ENCODE measurements at places on chromosomes 1 and 21.

GRCh38 chr1:181969902-181970301 is 91.6 kb downstream of the ZNF648 start:
- peak; percentile 35 for DNase-seq

- DNase-seq, result no peak
Observed at GRCh38 chr1:25469177-25469576, 38.5 kb downstream of the MACO1 start.

DNA sequence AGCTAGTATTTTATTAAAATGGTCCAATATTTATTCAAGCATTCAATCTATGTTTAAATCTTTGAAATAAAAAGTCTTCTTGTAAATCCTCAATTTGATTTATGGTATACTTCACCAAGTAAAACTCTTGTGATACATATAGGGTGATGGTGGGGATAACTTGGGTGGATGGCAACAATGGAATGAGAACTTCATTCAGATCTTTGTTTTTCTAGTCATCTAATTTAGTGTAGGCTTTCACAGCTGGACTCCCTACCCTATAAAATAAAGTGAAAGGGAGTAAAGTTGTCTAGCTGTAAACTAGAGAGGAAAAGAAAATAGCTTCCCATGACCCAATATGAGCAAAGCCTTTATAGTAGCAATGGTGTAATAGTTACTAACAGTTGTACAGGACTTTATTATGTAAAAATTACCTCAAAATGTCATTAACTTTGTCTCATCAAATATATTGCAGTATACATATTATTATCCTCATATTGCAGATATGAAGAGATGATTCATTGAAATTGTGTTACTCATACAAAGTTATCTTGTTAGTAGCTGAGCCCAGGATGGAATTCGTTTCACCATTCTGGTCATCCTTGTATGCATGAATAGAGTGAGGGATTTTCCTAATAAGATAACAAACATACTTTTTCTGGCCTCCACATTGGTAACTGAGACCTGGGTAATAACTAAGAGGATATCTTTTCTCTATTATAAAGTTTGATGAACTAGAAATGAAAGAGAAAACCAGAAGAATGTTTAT is 1377.7 kb upstream of the ADGRL4 start:
- DNase-seq, result no peak

GRCh38 chr1:116159611-116160010 is 48.4 kb downstream of the MAB21L3 start:
- no peak for DNase-seq

All from NCI-H69 (cell line).